ENCODE measurements at places on chromosomes 5 and 9.
A peak's percentile ranks its signal among the peaks of the same experiment; 100 is the strongest.

GRCh38 chr5:172055996-172056395 lies 49.6 kb upstream of the FBXW11 start:
- DNase-seq, result no peak

DNA sequence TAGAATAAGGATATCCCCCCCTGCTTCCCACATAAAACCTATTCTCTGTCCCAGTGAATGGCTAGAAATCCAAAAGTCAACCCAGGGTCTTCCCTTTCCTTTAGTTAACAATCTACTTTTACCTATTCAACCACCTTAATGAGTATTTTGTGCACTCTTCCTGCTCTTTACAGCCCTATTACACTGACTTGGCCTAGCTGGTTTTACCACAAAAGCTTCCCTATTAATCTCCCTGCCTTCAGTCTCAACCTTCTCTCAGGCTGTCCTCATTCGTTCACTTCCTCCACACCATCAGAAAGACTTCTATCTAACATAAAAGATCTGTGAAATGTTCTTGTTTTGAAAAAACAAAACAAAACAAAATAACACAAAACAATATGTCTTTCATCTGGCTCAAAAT lies 16.2 kb downstream of the CTNNAL1 start:
- no peak for DNase-seq

DNA sequence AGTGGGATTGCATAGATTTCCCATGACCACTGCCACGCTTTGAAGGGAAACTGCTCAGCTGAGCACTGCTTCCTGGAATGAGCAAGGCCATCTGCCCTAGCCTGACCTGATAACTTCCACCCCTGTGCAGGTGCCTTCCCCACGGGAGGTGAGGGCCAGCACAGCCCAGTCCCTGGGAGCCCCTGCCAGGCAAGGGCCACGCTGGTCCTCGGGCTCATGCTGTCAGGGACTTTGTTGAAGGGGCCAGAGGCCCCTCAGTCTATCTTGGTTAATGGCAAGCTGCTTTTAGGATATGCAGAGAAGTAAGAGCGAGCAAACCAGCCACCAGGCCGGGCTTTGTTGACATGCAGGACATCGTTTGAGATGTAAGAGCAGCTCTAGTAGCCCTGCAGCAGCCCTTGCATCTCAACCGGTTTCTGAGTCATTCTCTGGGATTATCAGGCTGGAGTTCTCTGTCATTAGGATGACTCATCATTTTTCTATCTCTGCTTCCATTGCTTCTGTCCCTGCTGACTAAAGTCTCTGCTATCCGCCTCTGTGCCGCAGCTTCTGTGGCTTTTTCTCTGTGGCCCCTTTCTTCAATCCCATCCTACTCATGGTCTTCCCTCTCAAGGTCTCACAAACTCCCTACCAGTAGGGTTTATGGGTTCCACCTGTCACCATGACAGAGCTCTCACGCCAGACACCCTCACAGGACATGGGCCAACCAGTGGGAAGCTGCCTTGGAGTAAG lies 30.6 kb upstream of the IQGAP2 start:
- peak; percentile 89 for DNase-seq

DNA sequence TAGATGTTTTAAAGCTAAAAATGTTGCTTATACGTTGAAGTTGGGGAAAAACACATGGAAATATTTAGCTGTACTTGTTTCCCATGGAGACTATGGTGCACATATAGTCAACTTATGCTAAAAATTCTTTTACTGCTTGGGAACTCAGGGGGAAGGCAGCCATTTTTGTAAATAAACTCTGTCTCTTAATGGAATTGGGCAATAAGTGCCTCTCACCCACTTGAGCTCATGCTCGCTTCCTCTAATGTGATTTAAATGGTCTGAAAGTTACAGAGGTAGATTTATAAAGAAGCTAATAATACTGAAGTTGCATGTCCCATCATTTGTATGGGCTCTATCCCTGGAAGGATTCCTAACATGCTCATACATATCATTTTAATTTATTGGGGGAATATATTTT lies 523.8 kb downstream of the RASEF start:
- no peak for DNase-seq

GRCh38 chr5:141475625-141476131 lies at the start of gene PCDHGC3:
Gene PCDHGC3, plus strand, starts transcription at chr5:141475966. Its CDS starts 151 bp downstream, at chr5:141476117.
- DNase-seq, result no peak

All from hematopoietic multipotent progenitor cell treated with erythropoietin and hydrocortisone succinate and interleukin-3 and kit ligand, for 17 days (in vitro differentiated cells).